ENCODE measurements at places on chromosomes 11 and 22.
A peak's percentile ranks its signal among the peaks of the same experiment; 100 is the strongest.

DNA sequence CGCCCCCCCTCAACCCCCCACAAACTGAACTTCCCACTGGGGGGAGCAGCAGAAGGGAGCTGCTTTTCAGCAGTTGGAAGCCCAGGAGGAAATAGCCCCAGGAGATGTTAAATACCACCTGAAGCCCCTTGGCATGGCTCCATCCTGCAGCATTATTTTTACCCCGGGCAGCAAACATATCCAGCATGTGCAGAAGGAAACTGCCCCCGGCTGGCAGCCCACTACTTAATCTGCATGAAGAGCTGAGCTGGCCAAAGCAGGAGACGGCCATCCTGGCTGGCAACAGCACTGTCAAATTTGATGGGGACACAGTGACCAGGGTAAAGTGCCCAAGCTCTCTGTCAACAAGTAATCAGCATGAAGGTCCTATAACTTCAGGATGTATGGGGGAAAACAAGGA lies 32.0 kb downstream of the BUD13 start:
- no peak for DNase-seq

DNA sequence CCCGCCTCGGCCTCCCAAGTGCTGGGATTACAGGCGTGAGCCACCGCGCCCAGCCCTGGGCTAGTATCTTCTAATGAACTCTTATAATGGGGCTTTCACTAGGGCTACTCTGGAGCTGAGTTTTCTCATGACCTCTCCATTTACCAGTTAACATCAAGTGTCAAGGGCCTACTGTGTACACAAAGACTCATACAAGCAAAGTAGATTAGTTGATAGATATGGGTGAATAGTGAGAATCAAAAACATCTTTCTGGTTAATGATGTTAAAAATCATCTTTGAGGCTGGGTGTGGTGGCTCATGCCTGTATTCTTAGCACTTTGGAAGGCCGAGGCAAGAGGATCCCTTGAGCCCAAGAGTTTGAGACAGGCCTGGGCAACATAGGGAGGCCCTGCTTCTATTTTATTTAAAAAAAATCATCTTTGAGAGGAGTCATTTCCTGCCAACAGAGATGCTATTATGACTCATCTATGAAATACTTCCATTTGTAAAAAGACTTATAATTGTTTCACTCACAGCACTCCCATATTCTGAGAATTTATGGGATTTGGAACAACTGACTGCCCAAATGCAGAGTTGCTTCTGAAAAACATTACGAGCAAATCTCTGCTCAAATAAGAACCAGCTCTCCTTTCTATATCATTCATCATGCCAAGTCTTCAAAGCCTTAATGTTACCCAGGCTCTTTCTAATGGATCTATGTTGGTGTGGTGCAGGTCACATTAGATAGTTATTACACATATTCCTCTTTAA lies 57.0 kb downstream of the GDPD4 start:
- no peak for DNase-seq

- DNase-seq, result no peak
These were observed 4.4 kb downstream of the AHNAK start for GRCh38 chr11:62542111-62542745.

- no peak for DNase-seq
These were observed 13.9 kb downstream of the MGAT3 start for GRCh38 chr22:39470451-39471291.

DNA sequence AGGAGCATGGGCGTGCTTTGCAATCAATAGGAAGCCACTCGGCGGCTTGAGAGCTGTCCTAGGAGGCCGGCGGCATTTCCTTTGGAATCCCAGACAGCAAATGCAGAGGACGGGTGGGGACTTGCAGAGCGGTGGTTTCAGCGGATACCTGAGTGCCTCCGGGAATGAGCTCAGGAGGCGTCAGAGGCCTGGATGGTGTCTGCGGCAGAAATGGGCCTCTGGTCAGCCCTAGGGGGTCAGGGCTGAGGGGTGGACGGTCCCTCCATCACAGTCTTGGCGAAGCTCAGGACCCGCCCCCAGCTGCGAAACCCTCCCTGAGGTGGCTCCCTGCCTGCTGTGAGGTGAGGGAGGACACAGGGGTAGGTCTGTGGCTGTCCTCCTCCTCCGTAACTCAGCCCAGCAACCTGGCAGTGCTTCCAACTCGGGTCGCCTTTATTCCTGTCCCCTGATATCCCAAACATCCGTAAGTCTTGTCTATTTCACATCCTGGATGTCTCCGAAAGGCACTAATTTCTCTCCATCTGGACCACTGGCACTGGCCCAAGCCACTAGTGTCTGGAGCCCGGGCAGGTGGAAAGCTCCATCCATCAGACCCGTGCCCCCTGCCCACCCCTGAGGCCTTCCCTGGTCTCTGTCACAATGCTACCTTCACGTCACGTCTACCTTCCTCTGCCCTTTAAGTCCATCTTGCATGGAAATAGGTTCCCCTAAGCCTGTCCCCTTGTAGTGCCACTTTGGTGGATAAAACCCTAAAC lies 686.6 kb downstream of the BRD1 start:
- DNase-seq, result no peak

- peak; percentile 56 for DNase-seq
These were observed 428 bp downstream of the SCN3B start for GRCh38 chr11:123653827-123654565.

GRCh38 chr11:69035946-69036340 lies 12.8 kb upstream of the TPCN2 start:
- no peak for DNase-seq

- DNase-seq, result no peak
These were observed at the start of gene MMP27 for GRCh38 chr11:102705626-102706025. TSS of gene MMP27 (minus strand) at chr11:102705769. CDS start at chr11:102705714, 55 bp downstream.

DNA sequence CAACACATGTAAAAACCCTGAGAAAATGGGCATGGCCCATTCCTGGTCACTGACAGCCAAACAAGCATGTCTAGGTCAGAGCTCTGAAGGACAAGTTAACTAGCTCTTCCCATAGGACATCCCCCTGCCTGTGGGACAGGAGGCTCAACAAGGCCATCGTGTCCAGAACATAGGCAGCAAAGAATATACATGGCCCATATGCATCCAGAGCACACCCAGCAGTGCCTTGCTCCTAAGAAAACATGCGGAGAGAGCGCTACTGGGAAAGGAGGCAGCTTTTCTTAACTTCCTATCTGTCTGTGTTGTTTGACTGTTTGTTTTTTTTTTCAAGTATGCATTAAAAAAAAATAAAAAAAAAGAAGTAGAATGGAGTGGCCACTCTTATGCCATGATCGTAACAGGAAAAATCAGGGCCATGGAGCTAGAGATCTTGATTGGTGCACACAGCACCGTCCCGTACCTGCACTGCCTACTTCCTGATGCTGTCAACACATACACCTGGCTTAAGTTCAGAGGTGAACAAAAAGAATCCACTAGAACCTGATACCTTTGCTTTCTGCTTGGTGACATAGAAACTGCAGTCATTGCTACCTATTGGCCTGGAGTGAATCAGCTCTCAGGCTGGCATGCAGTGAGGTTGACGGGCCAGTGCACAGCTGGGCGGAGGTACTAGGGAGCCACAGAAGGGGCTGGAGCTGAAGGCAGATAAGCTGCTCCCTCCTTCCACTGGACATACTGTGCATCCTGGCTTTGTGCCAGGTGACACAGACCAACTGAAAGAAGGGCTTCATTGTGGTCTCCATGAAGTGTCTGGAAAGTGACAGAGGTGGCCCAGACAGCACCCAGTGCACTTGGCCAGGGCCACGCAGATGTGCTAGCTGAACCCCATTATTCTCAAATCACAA lies 11.9 kb downstream of the UFD1 start:
- no peak for DNase-seq

GRCh38 chr11:95419915-95420314 lies 188.9 kb upstream of the SESN3 start:
- DNase-seq, result no peak

GRCh38 chr11:1541474-1542204 lies 30.4 kb downstream of the DUSP8 start:
- no peak for DNase-seq

- no peak for DNase-seq
These were observed 40.4 kb downstream of the BBOX1 start for GRCh38 chr11:27081056-27081455.

DNA sequence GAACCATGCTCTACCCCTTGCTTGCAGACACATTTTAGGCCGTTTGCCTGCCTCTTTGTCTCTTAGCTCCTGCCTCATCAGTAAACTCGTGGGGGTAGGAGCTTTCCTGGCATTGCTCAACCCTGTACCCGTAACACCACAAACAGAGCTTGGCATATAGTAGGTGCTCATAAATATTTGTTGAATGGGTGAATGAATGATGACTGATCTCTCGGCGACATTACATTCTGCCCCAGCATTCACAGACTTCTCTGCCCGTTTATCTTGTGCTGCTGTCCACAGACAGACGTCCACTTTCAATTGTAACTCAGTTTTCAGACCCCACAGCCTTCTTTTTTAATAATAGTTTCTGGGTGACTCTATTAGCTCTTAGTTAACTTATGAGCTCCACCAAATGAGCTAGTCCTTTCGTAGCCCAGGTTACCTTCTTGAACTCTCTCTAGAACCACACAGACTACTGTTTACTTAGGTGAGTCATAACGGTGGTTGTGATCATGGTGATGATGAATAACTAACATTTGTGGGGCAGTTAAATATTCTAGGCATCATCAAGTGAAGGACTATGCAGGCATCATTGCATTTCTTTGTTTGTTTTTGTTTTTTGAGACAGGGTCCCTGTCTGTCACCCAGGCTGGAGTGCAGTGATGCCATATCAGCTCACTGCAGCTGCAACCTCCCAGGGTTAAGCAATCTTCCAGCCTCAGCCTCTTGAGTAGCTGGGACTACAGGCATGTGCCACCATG lies 188.4 kb downstream of the ADAMTS15 start:
- peak; percentile 10 for DNase-seq

- DNase-seq, result no peak
These were observed at the start of gene SCUBE1 for GRCh38 chr22:43343262-43343669. TSS of gene SCUBE1 (minus strand) at chr22:43343372. CDS start at chr22:43343261, 111 bp downstream.

DNA sequence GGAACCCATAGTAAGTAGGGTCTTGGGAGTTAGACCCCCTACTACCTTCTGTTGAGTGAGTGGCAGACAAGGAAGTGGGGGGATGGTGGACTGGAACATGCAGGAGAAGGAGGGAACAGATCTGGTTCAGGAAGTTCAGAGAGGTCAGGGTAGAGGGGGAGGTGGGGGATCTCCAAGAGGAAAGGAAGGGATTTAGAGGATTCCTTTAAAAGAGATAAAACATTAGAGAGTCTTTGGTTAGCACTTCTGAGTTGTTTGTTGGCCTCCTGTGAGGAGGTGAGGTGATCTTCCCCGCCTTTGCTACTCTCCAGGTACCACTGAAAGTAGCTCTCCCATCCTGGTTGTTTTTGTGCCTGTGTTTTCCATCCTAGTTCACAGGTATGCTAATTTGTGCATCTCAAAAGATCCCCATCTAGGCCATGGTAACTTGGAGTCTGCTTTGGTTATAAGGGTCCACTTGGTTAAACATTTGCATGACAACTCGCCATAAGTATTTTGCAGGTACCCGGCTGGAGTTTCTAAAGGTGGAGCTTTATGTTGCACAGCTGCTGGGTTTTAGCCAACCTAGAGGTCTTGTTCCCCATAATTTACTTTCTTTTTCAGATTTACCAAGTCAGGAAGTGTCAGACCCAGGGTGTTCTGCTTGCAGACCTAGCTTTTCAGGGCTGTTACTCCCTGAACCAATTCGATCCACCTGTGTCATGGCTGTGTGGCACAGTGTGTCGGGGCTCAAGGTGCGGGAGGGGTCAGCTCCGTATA lies 79.3 kb upstream of the SORL1 start:
- DNase-seq, result no peak

GRCh38 chr11:101718402-101718801 lies 134.6 kb upstream of the TRPC6 start:
- no peak for DNase-seq

DNA sequence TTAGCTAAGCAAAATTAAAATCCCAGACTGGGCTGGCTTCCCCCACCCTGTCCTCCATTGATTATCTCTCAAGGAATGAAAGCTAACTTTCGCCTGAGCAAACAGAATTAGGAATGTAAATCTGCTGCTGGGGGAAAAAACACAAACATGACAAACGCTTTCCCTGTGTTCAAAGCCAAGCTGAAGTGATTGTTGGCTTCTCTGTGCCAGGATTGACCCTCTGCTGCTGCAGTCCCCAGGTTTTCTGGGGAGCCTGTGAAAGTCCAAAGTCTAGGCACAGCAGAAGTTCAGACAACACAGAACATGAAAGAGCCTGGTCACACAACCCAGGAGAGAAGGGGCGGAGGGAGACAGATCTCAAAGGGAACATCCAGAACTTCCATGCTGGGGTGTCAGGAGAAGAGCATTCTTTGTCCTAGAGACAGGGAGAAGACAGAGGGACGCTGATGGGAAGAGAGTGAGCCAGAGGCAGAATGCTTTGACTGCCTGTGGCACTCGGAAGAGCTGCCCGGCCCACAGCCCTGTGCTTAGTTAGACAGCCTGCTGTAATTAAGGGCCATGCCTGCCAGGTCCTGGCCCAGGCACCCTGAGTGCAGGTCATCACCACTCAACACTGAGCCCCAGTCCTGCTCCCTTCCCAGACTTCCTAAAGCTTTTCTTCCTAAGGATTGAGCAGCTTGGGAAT lies 6.9 kb downstream of the PATZ1 start:
- DNase-seq, result no peak

GRCh38 chr11:60530454-60531100 lies 15.4 kb downstream of the MS4A13 start:
- DNase-seq, result no peak

DNA sequence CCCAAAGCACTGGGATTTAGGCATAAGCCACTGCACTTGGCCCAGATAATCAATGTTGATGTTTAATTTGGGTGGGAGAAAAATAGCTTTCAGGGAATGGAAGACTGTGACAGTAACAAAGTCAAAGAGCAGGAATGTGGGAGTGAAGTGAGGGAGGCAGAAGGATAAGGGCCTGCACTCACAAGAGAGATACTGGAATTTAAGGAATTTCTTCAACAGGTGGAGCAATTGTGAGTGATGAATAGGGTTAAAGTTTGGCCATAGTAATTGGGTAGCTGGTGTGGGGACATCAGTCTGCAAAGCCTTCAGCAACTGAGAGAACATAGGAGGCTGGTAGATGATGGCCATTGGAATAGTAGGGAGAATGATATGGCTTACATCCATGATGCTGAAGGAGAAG lies 8.6 kb upstream of the APBB1 start:
- DNase-seq, result no peak

- DNase-seq, result no peak
These were observed 629 bp downstream of the ATP5MG start for GRCh38 chr11:118401880-118402590.

DNA sequence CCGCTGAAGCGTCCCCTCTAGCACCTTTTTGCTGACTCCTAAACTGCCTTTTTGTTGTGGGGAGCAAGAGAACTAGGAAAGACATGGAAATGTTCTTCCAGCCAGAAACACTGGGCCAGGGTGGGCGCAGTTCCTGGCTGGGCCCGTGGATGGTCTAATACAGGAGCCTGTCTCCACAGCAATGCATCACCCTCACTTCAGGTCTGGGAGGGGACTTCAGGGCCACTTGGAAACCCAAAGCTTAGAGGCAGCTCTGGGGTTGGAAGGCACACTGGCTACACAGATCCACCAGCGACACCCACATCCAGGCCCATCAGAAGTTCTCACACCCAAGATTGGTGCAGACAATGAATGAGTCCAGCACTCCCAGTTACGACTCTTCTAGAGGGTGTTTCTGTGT lies 120.3 kb downstream of the ETS1 start:
- DNase-seq, result no peak

Measured in breast epithelium (tissue), 4 donors.